ENCODE measurements at places on chromosomes 16 and 17. TPM values are rescaled to one million over a fixed set of nuclear protein-coding genes. Genes with fewer than 3 reads are reported as not detected.

The GLIS2 gene
- 78.2 TPM for total RNA-seq

The TBCD gene
- 117 TPM for total RNA-seq

The MEIOB gene
- total RNA-seq: not detected

DNA sequence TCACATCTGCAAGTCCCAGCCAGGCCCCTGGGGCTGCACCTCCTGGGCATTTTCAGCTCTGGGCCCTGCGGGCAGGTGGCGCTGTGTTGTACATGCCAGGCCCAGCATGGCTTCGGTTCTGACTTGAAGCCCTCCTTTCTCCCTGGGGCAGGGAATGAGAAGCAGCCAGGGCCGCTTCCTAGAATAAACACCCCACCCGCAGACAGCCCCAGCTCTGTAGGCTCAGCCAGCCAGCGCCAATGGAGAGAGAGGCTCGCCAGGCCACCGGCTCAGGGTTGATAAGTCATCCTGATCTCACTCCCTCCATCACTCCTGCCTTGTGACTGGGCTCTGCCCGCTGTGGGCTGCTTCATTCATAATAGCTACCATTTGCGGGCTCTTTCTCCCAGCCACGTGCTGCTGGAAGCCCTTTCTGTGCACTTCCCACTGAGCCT, 6.0 kb upstream of the GLIS2 start:
- peaks cover 30% of the 10 kb centered on the region for H3K4me1 ChIP-seq
- H3K4me3 ChIP-seq: no peak overlapping the region
- H3K27ac ChIP-seq: peak overlapping the region; percentile 81
- no peaks in the 10 kb centered on the region for H3K27me3 ChIP-seq
- H3K36me3 ChIP-seq: no peaks in the 10 kb centered on the region

- no peak overlapping the region for H3K27ac ChIP-seq
- H3K4me1 ChIP-seq: no peaks in the 10 kb centered on the region
- no peak overlapping the region for H3K4me3 ChIP-seq
- H3K36me3 ChIP-seq: no peaks in the 10 kb centered on the region
- no peak for DNase-seq
These were observed 267.5 kb downstream of the HS3ST4 start for GRCh38 chr16:25959221-25959620.

DNA sequence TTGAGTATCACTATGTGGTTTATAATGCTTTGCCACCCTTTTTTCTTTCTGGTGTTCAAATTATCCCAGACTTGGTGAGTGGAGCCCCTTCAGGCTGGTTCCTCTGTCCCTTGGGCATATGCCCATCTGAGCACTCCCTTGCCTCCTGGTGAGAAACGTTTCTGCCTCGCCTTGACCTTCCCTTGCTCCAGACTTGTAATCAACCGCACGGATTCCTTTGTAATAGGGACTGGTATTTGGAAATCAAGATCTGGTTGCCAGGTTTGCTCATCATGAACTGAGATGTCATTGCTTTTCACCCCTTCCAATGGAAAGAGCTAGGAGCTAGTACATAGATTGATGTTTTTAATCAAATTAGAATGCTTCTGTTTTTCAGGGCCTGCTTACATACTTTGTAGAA, 43.7 kb downstream of the SEC14L1 start:
- H3K4me1 ChIP-seq: peaks cover 15% of the 10 kb centered on the region
- no peak for DNase-seq
- no peak overlapping the region for H3K4me3 ChIP-seq
- no peaks in the 10 kb centered on the region for H3K36me3 ChIP-seq

DNA sequence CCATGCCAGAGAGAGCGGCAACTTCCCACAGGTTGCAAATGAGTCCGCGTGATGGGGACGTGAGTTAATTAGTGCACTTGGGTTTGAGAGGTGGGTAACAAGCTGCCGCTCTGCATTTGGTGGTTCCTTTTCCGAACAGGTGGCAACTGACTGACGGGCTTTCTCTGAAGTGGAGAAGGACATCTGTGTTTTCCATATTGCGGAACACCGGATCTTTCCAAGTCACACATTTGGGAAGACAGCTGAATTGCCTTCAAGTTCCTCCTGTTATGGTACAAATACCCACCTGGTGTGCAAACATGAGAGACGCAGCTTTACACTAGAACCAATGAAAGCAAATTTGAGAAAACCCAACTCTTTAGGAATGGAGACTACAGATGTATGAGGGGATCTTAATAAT, 451.3 kb upstream of the ZFHX3 start:
- peaks cover 18% of the 10 kb centered on the region for H3K27me3 ChIP-seq
- no peak overlapping the region for H3K4me3 ChIP-seq
- DNase-seq: no peak
- peaks cover under 1% of the 10 kb centered on the region for H3K4me1 ChIP-seq
- H3K27ac ChIP-seq: no peak overlapping the region
- no peaks in the 10 kb centered on the region for H3K36me3 ChIP-seq

Measured in mesothelial cell of epicardium (in vitro differentiated cells).